Activated CD4-positive, alpha-beta T cell treated with anti-CD3 and anti-CD28 coated beads, Interleukin-2, amount 10 ng/mL, durations not matched to agents 7 days and 5 days (primary cell): ENCODE measurements at places on chromosomes 4 and X. TPM values are rescaled to one million over a fixed set of nuclear protein-coding genes. Genes with fewer than 3 reads are reported as not detected.
A peak's percentile ranks its signal among the peaks of the same experiment; 100 is the strongest.

DNA sequence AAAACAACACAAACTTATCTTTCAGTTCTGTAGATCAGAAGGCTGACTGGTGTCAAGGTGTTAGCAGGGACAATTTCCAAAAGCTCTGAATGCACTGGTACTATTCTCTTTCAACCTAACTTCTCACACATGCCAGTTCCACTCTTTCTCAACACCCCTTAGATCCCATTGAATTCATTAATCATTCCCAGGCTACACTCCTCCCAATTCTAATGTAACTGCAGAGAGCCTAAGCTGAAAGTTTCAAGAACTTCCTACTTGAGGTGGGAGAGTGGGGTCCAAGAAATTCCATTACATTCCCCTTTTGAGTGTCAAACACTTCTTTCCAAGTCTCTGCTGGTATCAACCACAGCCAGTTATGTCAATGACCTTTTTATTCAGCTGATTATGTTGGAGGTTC is 142.0 kb downstream of the ADAMTS3 start:
- no peaks in the 10 kb centered on the region for H3K27me3 ChIP-seq
- H3K36me3 ChIP-seq = no peaks in the 10 kb centered on the region
- DNase-seq = no peak

HMGN5 gene
- total RNA-seq = 3.2 TPM

- H3K36me3 ChIP-seq = no peaks in the 10 kb centered on the region
- H3K4me1 ChIP-seq = no peaks in the 10 kb centered on the region
- H3K4me3 ChIP-seq = no peak overlapping the region
- no peak for DNase-seq
Observed at GRCh38 chr4:11021333-11021732, 336.8 kb upstream of the CLNK start.

RFC1 gene
- 96.5 TPM for total RNA-seq

- no peaks in the 10 kb centered on the region for H3K36me3 ChIP-seq
- no peak overlapping the region for H3K27ac ChIP-seq
- no peak overlapping the region for H3K4me3 ChIP-seq
- no peak for DNase-seq
- H3K27me3 ChIP-seq = no peaks in the 10 kb centered on the region
Observed at GRCh38 chr4:91127831-91128230, 1000.6 kb downstream of the CCSER1 start.

DNA sequence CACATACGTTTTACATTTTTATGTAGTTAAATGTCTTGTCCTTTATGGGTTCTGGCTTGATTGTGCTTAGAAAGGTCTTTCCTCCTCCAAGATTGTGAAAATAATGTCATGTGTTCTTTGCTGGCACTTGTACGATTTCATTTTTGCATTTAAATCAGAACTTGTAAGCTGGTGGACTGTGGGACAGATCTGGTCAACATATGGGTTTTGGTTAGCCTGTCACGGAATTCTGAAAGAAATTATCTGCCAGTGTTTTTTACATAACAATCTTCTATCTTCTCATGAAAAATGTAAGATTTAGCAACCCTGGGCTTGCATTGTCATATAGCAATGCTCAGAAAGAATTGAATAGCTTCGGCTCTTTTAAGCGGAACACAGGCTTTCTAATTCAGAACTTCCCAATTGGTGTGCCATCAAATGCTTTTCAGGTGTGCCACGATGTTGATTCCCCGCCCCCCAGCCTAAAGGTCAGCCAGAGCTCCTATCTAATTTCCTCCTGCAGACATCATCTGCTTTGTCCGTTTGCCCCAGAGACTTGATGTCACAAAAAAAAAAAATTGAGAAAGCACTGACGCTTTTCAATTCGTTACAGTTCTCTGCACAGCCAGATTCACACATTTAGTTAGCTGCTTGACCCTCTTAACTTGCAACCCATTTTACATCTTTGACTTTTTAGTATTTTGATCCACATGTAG is 16.2 kb downstream of the AFF1 start:
- H3K4me1 ChIP-seq = peaks cover 26% of the 10 kb centered on the region
- H3K36me3 ChIP-seq = peaks cover 27% of the 10 kb centered on the region
- no peak for DNase-seq
- H3K27ac ChIP-seq = no peak overlapping the region
- H3K4me3 ChIP-seq = no peak overlapping the region
- H3K27me3 ChIP-seq = no peaks in the 10 kb centered on the region

DNA sequence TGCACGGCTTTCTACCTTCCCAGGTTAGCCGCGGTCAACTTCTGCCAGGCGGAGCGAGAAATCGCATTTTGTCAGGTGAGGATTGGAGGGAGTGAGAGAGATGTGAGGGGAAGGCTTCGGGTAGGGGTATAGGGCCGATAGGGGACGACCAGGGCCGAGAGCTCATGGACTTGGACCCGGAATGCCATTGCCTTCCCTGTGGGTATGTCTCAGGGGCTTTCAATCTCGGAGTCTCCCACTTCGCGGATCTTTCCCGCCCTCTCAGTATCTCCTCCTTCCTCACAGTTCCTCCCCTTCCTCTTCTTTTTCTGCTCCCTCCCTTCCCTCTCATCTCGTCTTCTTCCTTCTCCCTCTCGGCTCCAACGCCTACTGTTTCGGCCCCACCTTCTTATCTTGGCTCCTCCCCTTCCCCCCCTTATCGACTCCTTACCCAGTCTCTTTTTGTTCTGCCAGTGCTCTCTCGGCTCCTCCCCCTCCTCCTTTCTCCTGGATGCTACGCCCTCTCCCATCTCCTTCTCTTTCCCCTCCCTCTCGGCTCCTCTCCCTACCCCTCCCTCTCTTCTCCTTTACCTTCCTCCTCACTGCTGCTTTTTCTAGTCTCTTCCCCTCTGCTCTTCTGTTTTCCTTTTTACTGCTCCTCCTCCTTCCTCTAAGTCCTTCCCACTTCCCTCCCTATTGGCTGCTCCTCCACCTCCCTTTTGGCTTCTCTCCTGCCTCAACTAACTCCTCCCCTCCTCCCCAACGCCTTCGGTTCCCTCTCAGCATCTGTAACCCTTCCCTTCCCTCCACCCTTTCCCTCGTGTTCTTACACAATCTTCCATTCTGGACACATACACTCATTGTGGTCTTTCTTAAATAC is 29.4 kb upstream of the RBMX start:
- peak overlapping the region; percentile 82 for H3K4me3 ChIP-seq
- peaks cover 22% of the 10 kb centered on the region for H3K4me1 ChIP-seq
- H3K36me3 ChIP-seq = no peaks in the 10 kb centered on the region
- H3K27ac ChIP-seq = peak overlapping the region; percentile 77

GRCh38 chr4:136281889-136282288 is 1250.4 kb downstream of the PCDH18 start:
- no peak for DNase-seq
- no peak overlapping the region for H3K27ac ChIP-seq
- H3K36me3 ChIP-seq = no peaks in the 10 kb centered on the region
- H3K4me3 ChIP-seq = no peak overlapping the region
- H3K4me1 ChIP-seq = no peaks in the 10 kb centered on the region

NPY1R gene
- total RNA-seq = not detected

GRCh38 chr4:2393353-2394270 is 24.8 kb downstream of the ZFYVE28 start:
- peak; percentile 17 for DNase-seq
- peaks cover 23% of the 10 kb centered on the region for H3K27me3 ChIP-seq
- H3K36me3 ChIP-seq = no peaks in the 10 kb centered on the region
- H3K4me1 ChIP-seq = peaks cover 18% of the 10 kb centered on the region
- no peak overlapping the region for H3K4me3 ChIP-seq

DNA sequence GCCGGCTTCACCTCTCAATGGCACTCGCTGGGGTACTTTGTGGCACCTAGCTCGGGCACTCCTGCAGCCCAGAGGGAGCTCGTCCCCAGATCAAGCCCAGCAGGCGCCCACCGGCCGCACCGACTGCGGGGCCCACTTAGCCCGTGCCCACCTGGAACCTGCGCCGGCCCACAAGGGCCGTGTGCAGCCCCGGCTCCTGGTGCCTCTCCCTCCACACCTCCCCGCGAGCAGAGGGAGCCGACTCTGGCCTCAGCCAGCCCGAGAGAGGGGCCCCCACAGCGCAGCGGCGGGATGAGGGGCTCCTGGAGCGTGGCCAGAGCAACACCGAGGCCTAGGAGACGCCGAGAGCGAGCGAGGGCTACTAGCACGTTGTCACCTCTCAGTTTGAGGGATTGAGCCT is 82.1 kb upstream of the SHISA3 start:
- H3K4me3 ChIP-seq = no peak overlapping the region
- H3K27ac ChIP-seq = no peak overlapping the region
- H3K27me3 ChIP-seq = no peaks in the 10 kb centered on the region
- H3K36me3 ChIP-seq = no peaks in the 10 kb centered on the region

- no peaks in the 10 kb centered on the region for H3K36me3 ChIP-seq
- H3K27ac ChIP-seq = no peak overlapping the region
Observed at GRCh38 chr4:30863021-30863420, 142.9 kb downstream of the PCDH7 start.

- no peaks in the 10 kb centered on the region for H3K27me3 ChIP-seq
- H3K4me3 ChIP-seq = no peak overlapping the region
- no peaks in the 10 kb centered on the region for H3K4me1 ChIP-seq
- no peak for DNase-seq
Observed at GRCh38 chr4:8739317-8739716, 132.3 kb downstream of the HMX1 start.

SYTL4 gene
- total RNA-seq = not detected

BTK gene
- total RNA-seq = not detected

DNA sequence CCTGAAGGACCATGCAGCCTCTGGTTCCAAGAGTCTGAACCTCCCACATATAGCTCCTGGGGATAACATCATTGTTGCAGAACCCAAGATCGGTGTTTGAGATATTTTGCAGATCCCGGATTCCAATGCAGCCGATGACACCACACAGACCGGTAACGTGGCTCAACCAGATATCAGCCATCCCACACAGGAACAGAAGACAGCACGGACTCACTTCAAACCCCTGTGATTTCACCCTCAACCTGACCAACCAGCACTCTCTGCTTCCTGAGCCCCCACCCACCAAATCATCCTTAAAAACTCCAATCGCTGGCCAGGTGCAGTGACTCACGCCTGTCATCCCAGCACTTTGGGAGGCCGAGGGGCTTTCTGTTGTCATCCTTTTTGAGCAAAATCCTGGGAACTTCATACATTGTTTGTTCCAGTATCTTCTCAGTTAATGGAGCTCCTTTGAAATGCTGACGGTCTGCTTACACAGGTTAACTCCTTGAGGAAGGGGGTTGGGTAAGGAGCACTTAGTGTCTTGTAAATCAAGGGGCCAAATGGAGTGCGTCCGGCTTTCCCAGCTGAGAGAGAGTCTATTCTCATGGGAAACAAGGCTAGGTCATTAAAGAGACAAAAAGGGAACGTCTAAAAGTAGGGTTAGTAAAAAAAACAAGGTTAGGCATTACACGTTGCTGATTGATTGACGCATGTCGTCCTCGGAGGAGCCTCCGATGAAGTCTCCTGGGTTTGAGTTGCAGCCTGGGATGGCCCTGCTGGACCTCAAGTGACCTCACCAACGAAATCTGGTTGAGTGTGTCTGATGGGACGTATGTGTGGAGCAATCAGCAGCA is 230.4 kb downstream of the CRLF2 start:
- no peaks in the 10 kb centered on the region for H3K36me3 ChIP-seq
- DNase-seq = no peak
- H3K27ac ChIP-seq = no peak overlapping the region
- no peaks in the 10 kb centered on the region for H3K4me1 ChIP-seq

HSFX2 gene
- 0.35 TPM for total RNA-seq

TDO2 gene
- not detected for total RNA-seq

GRCh38 chr4:41204400-41204978 is 9.9 kb downstream of the APBB2 start:
- no peaks in the 10 kb centered on the region for H3K4me1 ChIP-seq
- H3K36me3 ChIP-seq = no peaks in the 10 kb centered on the region
- no peak for DNase-seq
- no peak overlapping the region for H3K27ac ChIP-seq

DNA sequence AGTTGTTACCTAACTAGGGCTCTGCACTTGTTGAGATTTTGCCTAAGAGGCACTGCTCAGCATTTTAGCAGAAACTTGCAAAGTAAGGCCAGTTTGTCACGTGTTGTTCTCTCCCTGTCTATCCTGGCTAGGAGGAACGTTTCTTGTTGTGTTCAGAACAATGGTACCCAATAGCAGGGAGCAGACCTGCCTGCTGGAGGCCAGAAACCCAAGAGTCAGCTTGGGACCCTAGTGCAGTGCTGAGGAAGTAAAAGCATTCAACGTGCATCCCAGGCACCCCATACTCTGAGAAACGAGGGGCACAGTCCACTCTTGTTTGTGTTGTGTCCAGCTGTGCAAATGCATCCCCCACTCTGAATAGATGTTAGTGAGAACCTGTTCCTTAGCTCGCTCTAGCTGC is 42.4 kb downstream of the SOD3 start:
- H3K27ac ChIP-seq = no peak overlapping the region
- DNase-seq = no peak
- no peaks in the 10 kb centered on the region for H3K36me3 ChIP-seq
- H3K27me3 ChIP-seq = no peaks in the 10 kb centered on the region
- H3K4me3 ChIP-seq = no peak overlapping the region
- no peaks in the 10 kb centered on the region for H3K4me1 ChIP-seq

DNA sequence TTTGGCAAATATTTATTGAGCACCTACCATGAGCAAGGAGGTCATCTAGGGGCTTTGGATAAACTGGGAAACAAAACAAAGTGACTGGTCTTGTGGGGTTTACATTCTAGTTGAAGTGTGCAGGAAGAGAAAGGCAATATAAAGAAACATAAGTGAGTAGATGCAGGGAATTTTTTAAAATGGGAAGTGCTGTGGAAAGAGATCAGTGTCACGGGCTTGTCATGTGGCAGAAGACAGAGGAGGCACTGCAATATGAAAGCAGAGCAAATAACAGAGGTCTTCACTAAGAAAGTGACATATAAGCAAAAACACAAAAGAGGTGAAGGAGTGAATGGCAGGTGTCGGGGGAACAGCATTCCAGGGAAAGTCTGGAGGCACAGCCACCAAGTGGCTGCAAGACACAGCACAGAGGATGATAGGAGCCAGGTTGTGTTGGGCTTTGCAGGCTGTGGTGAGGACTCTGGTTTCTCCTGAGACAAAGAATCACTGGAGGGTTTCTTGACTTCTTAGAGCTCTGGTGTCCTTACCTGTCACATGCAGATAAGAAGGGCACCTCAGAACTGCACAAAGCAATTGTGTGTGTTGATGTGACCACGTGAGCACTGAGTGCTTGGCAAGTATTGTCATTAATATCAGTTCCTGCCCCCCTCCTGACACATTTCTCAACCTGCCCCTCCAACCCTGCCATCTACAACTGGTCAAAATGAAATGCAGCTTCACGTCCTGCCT is 143.5 kb downstream of the TSPAN5 start:
- no peak overlapping the region for H3K4me3 ChIP-seq
- H3K36me3 ChIP-seq = peaks cover 8% of the 10 kb centered on the region
- H3K27me3 ChIP-seq = no peaks in the 10 kb centered on the region
- no peak overlapping the region for H3K27ac ChIP-seq

- H3K4me1 ChIP-seq = peaks cover 82% of the 10 kb centered on the region
- no peaks in the 10 kb centered on the region for H3K27me3 ChIP-seq
- H3K36me3 ChIP-seq = peaks cover 38% of the 10 kb centered on the region
- peak overlapping the region; percentile 82 for H3K27ac ChIP-seq
- DNase-seq = no peak
Observed at GRCh38 chr4:142356801-142357200, 489.3 kb downstream of the INPP4B start.

SMR3B gene
- total RNA-seq = not detected

AMOT gene
- 0.69 TPM for total RNA-seq
